ENCODE measurements at places on chromosomes 2 and 18. TPM values are rescaled to one million over a fixed set of nuclear protein-coding genes. Genes with fewer than 3 reads are reported as not detected.

DYNAP gene
- total RNA-seq, result not detected

MERTK gene
- total RNA-seq, result 11.2 TPM

DUSP2 gene
- total RNA-seq, result 0.49 TPM

CYS1 gene
- total RNA-seq, result not detected

VSNL1 gene
- not detected for total RNA-seq

LYG2 gene
- total RNA-seq, result not detected

RBKS gene
- total RNA-seq, result 1.2 TPM

PREB gene
- total RNA-seq, result 23.2 TPM

CFC1 gene
- total RNA-seq, result not detected

TMEM200C gene
- total RNA-seq, result not detected

EFHD1 gene
- 0.16 TPM for total RNA-seq

LOXL3 gene
- total RNA-seq, result 1.8 TPM

ANTXR1 gene
- total RNA-seq, result 1.1 TPM

SP5 gene
- not detected for total RNA-seq

SGPP2 gene
- total RNA-seq, result not detected

GALNT13 gene
- total RNA-seq, result under 0.01 TPM

HOXD13 gene
- total RNA-seq, result not detected

C2orf81 gene
- total RNA-seq, result 0.13 TPM

ZNF142 gene
- total RNA-seq, result 4.0 TPM

PLGLB1 gene
- 5.9 TPM for total RNA-seq

DYSF gene
- total RNA-seq, result 166 TPM

HRH4 gene
- not detected for total RNA-seq

SAP130 gene
- total RNA-seq, result 2.3 TPM

FAM237A gene
- not detected for total RNA-seq

LTBP1 gene
- total RNA-seq, result 9.2 TPM

C1GALT1C1L gene
- not detected for total RNA-seq

KCNF1 gene
- total RNA-seq, result 3.1 TPM

EVX2 gene
- total RNA-seq, result not detected

TSN gene
- total RNA-seq, result 40.6 TPM

MALL gene
- total RNA-seq, result 47.9 TPM

FHOD3 gene
- 0.06 TPM for total RNA-seq

ADRA2B gene
- not detected for total RNA-seq

G6PC2 gene
- total RNA-seq, result not detected

MARS2 gene
- total RNA-seq, result 2.9 TPM

ACMSD gene
- not detected for total RNA-seq

OR6B2 gene
- not detected for total RNA-seq

M1AP gene
- total RNA-seq, result not detected

NEUROD1 gene
- total RNA-seq, result not detected

ARHGAP25 gene
- 11.7 TPM for total RNA-seq

GPR45 gene
- not detected for total RNA-seq

TMEM247 gene
- total RNA-seq, result not detected

Data from bladder microvascular endothelial cell (primary cell).